ENCODE measurements at places on chromosomes 2 and 18.

DNA sequence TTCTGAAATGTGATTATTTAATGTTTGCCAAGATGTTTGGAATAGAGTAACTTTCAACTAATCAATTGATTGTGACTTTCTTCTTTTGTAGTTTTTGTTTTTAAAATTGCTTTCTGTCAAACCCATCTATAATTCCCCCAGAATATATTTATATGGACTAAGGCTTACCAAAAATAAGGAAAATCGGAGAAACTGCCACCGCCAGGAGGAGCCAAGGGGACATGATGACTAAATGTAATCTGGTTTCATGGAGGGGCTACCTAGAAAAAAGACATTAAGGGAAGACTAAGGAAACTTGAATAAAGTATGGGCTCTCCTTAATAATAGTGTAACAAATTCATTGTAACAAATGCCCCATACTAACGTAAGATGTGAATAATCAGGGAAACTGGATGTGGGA, 19.5 kb downstream of the BOLA3 start:
- DNase-seq, result no peak

DNA sequence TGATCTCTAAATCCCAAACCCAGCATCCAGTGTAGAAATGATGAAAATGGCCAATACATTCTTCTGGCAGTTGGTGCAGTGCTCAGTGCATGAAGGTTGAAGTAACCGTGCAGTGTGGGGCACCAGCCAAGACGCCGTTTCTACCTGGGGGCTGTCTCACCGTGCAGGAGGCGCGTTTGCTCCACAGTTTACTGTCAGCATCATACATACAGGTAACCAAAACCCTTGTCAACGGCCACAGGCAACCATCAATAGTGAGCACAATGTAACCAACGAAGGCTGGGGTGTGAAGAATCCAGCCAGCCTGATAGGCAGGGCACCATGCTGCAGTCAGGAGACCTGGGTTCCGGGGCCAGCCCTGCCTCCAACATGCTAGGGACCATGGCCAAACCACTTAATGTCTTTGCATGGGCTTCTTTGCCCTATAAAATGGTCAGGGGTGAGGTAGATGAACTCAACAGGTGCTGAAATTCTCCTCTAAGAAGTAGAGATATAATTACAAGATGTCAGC, 127.5 kb upstream of the ID2 start:
- no peak for DNase-seq

- no peak for DNase-seq
Observed at GRCh38 chr2:188773075-188773474, 201.1 kb upstream of the COL3A1 start.

GRCh38 chr2:43400508-43400907, 174.1 kb upstream of the ZFP36L2 start:
- DNase-seq, result no peak

DNA sequence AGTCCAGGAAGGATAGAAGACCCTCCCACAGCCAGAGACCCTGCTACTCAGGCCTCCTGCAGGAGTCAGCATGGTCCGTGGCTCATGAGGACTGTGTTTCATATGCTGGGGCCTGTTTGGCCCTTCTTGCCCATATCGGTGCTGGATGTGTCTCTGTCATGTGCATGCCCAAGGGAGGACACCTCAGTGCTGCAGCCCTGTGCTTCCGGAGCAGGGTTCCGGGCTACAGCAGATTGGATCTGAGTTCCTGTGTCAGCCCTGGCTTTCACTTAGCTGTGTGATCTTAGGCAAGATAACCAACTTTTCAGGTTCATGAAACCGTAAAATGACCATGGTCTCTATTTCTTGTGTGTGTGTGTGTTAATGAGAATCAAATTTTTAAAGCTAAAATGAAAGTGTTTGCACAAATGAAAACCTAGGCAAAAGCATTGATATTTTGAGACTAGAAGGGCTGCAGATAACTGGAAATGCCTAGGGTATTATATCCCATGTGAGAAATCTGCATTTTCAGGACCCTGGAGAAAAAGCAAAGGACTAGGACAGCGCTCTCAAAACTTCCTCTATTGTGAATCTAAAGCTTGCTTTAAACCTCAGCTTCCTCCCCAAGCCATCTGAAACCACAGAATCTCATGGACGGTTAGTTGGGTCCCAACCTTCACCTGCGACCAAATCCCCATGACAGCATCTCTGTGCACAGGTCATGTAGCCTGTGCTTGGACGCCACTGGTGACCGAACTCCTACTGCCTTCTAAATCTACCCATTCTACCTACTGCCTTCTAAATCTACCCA, 58.8 kb upstream of the CAPN13 start:
- no peak for DNase-seq

GRCh38 chr18:8989855-8990254, 112.6 kb upstream of the NDUFV2 start:
- DNase-seq, result no peak

DNA sequence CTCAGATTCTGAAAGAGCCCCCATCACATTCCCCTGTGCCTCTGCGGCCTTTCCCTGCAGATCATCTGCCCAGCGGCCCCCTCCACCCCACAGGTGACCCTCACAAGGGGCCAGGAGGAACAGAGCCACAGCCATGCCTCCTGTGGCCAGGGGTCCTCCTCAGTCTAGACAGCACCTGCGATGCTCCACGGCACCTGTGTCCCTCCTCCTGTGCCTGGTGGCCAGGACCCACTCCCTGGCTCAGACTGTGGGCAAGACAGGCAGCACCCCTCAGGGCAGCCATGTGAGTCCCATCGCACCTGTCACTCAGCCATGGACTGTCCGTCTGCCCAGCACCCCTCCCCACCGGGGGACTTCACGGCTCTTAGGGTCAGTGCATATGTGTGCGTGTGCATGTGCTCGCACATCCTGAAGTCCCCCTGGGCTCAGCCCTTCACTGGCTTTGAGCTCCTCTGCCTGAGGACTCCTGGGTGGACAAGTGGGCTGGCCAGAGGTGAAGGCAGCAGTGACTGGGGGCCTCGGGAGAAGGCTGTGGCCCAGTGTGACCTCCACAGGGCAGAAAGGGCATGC, 237.7 kb downstream of the ATAD2B start:
- no peak for DNase-seq

DNA sequence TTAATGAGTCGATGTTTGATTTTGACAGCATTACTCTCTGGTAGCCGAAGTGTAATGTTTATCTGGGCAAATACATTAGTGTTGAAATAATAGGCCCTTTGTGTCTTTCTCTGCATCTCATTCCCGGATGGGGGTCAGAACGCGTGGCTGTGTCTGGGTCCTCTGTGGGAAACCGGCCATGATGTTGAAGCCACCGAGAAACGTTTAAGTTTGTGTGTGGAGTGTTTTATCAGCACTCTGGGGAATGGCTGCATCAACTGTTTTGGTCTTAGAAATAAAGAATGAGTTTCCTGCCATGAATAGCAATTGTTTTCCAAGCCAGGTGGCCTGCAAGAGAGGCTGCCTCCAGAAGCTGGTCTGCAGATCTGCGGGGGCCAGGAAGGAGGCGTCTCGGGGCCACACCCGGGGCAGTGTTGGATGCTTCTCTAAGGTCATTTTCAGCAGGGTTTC, 69.7 kb downstream of the RNF144A start:
- no peak for DNase-seq

GRCh38 chr2:96408616-96409015, 73.0 kb downstream of the NCAPH start:
- DNase-seq, result no peak

GRCh38 chr2:239015218-239015900, 167.5 kb downstream of the TWIST2 start:
- no peak for DNase-seq

DNA sequence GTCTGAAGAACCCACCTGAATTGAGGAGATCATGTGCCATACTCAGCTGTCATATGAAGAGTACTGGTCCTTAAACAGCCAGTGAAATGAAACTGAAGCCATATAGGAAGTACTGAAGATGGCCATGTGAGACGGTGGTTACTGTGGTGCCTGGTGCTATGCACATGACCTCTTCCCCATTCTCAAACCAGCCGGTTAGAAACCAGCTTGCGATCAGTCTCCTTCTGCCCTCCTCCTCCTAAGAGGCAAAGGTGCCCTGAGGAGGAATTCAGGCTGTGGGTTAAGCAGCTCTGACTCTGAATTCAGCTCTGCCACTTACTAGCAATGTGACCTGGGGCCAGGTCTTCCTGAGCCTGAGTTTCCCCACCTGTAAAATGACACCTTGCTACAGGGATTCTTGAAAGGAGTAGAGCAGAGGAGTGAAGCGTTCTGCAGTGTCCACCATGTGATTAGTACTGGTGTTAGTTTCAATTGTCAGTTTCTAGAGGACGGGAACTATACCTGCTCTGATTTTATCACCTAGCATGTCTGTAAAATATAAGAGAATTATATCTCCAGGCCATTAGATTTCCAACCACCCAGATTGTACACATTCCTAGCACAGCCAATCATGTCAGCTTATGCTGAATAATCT, 5.1 kb downstream of the FECH start:
- no peak for DNase-seq

DNA sequence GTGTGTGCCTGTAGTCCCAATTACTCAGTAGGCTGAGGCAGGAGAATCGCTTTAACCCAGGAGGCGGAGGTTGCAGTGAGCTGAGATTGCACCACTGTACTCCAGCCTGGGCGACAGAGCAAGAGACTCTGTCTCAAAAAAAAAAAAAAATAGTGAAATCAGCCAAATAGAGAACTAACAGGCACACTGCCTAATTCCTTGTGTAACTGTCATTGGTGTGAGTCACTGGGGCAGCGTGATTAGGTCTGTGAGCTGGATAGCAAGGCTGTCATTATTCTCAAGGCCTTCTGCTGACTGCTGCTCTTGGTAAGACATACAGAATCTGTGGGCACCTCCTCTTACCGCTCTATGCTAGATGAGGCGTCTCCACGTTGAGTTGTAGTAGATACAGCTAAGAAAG, 270.3 kb downstream of the NEDD4L start:
- DNase-seq, result no peak

DNA sequence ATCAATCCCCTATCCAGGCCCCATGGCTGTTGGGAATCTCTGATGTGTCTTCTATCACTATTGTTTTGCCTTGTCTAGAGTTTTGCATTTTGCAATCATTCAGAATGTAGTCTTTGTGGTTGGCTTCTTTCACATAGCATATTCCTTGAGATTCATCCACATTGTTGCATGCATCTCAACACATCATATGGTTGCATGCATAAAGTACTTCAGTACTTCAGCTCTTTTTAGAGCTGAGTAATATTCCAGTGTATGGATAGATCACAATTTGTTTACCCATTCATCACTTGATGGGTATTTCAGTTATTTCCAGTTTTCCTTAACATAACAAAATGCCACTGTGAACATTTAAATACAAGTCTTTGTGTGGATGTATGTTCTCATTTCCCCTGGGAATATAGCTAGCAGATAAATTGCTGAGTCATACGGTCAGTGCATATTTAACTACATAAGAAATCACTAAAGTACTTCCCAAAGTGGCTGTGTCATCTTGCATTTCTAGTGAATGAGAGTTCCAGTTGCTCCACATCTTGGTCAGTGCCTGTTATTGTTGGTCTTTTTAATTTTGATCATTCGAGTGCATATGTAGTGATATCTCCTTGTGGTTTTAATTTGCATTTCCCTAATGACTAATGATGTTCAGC, 138.8 kb downstream of the BCL11A start:
- no peak for DNase-seq

DNA sequence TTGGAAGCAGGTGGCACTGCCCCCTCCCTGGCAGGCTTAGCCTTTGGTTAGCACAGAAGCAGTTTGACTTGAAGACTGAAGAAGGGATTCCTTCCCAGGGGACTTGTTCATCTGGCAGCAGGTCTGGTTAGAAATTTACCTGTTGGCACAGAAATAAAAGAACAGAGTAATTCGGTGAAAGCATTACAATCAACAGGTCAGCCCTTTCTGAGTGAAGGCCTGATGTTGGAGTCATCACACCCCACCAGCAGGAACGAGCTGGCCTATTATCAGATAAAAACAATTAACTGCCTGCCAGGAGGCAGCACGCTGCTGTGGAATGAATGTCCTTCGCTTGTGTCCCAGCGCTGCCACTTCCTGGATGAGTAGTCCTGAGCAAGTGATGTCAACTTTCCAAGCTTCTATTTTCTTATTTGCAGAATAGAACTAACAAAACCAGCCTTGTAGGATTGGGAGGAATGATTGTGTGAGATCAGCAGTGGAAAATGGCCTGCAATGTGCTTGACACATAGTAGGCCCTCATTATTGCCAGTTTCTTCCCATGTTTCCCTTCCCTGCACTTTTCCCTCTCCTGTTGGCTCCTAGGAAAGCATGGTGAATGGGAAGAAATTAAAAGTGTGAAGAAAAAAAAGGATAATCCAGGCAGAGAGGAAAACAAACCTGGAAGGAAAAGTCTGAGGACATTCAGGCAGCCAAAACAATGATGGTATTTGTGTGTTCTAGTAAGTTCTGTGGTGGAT, 29.0 kb downstream of the LGALSL start:
- no peak for DNase-seq

- DNase-seq, result no peak
Observed at GRCh38 chr2:70984228-70984575, 5.8 kb downstream of the ANKRD53 start.

DNA sequence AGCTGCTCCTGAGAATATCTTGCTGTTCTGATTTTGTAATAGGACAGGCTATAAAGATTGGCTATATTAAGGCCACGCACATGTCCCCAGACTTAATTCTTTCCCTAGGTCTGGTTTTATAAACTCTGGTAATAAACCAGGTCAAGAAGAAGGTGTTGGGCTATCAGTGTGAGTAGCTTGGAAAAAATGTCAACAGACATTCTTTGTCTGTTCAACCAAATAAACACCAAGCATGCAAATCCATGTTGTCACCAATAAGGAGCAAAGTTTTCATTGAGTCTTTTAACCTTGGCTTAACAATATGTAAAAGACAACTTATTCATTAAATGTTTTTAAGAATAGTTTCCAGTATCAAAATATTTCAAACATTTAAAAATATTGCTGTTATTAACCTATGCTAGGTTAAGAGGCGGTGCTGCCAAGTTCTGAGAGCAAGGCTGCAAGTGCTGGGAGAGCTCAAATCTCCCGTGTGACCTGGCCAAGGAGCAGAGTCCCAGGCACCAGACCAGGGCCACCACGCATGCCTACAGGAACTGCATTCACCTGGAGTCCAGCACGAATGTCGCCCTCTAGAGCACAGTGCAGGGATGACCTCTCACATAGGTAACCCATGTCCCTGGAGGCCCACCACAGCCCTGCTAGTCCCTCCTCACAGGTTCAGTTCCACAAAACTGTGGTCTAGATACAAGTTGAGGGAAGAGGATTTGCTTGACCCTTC, 120.5 kb upstream of the POU3F3 start:
- DNase-seq, result peak; percentile 17

- DNase-seq, result no peak
Observed at GRCh38 chr18:54090856-54091255, 133.6 kb downstream of the MBD2 start.

DNA sequence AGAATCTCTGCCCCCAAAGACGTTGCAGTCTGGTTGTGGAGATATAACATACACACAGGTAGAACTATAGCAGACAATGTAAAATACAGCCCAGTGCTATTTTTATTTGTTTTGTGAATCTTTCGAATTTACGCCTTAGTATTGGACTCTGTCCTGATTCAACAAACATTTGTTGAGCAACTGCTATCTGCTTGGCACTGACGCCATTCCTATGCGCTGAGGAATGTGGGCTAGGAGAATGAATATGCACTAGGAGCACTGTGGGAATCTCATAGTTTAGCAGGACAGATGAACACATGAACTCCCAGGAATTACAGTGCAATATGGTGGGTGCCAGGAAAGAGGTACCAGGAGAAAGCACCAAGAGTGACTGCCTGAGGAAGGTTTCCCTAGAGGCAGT, 181.7 kb upstream of the SIX3 start:
- no peak for DNase-seq

GRCh38 chr2:86577817-86578456, 14.7 kb upstream of the CHMP3 start:
- DNase-seq, result no peak

Measured in activated T-cell treated with anti-CD3 and anti-CD28 coated beads for 48 hours (primary cell).